ENCODE measurements at places on chromosomes 2 and 18.

DNA sequence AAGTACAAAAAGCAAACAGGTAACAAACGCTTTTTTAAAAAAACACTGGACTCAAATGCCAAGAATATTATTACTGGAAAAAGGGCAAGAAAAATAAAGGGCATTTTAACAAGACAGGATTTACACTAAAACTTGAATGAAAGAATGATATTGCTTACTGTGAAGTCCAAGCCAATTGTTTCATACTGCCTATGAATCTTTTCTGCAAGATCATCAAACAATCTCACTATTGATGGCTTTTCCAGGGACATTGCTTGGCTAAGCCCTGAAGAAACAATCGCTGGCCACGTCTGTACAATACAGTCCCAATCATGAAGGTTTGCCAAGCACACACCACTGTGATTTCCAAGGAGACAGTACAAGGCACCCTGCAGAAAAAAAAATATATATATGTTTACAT lies 41.4 kb upstream of the GPR75 start:
- DNase-seq = no peak

DNA sequence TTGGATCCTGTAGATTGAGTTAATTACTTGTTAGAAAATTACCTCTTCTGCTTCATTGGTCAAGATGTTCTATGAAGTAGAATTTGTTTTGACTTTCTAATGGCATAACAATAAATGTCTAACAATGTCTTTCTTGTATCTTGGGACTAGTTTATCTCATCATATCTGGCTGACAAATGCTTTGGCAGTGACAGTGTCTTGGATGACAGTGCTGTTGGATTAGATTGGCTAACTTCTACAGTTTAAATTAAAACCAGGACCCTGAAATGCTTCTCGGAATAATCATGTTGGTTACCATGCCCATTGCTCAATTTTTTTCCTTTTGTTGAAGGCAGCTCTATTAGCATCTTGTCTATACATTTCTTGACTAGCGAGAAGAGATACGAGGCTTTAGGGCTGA lies 176.9 kb downstream of the PARD3B start:
- DNase-seq = no peak

- no peak for DNase-seq
These were observed 41.1 kb downstream of the ACOXL start for GRCh38 chr2:110773401-110773921.

DNA sequence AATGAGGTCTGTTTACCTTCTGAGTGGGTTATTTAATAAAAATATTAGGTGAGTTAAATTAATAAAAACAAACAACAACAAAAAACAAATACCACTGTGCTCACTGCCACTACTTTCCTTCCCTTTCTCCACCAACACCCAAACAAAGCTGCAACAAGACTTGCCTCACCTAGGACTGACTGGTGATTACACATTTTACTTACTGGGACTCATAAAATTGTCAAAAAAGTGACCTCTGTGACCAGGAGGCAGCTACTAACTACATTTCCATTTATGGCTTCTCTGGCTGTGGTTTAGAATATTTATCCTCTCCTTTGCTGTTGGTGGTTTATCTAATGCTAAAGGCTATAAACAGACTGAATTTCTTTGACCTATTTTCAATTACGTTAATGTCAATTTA lies 39.8 kb downstream of the EFEMP1 start:
- DNase-seq = no peak

- DNase-seq = no peak
These were observed 20.4 kb downstream of the UBXN4 start for GRCh38 chr2:135762022-135762421.

DNA sequence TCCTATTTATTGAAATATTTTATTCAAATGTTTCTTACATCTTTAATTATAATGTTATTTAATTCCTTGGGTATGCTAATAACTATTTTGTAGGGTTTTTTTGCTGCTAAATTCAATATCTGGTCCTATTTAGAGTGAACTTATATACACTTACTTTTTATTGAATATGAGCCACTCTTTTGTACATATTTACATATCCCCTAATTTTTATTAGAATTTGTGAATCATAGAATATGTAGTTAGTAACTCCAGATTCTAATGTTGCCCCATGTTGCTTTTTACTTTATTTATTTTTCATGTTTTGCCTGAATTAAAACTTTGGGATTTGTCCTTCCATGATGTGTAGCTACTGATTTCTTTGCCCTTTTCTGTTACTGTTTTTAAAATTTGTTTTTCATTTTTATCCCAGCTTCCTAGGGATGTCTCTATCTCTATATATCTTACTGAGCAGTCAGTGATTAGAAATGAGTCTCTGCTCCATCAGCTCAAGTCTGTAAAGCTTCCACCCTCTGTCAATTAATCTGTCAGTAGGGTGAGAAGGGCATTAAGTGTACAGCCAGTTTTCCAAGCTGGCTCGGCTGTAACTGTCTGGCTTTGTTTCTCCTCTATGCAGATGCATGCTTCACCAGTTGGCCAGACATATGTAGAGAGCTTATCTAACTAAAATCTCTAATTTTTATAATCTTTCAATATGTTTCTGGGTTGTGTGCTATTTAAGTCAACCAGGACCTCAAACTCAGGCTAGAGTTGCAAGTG lies 256.9 kb downstream of the CDH19 start:
- no peak for DNase-seq

- DNase-seq = no peak
These were observed 298.9 kb downstream of the DSEL start for GRCh38 chr18:67217551-67218166.

DNA sequence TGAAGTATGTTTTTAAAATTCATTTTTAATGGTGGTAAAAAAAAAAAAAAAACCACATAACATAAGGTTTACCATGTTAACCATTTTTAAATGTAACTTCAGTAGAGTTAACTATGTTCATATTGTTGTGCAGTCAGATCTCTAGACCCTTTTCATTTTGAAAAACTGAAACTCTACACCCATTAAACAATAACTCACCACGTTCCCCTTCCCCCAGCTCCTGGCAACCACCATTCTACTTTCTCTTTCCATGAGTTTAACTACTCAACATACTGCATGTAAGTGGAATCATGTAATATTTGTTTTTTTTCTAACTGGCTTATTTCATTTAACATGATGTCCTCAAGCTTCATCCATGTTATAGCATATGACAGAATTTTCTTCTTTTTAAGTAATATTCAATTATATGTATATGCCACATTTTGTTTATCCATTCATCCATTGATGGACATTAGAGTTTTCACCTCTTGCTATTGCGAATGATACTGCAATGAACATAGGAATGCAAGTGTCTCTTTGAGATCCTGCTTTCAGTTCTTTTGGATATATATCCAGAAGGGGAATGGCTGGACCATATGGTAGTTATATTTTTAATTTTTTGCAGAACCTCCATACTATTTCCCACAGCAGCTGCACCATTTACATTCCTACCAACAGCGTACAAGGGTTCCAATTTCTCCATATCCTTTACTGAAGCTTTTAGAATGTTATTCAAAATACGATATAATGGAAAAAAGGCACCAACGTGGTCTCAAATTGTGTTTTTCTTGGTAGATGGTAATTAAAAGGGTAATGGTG lies 91.0 kb downstream of the SPTBN1 start:
- DNase-seq = no peak

DNA sequence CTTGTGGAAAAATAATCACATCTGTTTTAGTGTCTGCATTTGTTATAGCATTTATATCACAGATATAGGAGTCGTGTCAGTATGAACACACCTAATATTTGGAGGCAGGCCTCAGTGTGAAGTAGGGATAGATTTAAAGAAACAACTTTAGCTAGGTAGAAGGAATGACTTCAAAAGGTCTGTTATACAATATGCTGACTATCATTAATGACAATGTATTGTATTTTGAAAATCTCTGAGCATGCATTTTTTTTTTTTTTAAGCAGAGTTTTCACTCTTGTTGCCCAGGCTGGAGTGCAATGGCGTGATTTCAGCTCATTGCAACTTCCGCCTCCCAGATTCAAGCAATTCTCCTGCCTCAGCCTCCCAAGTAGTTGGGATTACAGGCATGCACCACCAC lies 248.3 kb downstream of the EN1 start:
- DNase-seq = no peak

- no peak for DNase-seq
These were observed 6.7 kb downstream of the NPPC start for GRCh38 chr2:231919341-231920035.

- no peak for DNase-seq
These were observed 286.5 kb upstream of the SLC14A2 start for GRCh38 chr18:45328811-45329210.

DNA sequence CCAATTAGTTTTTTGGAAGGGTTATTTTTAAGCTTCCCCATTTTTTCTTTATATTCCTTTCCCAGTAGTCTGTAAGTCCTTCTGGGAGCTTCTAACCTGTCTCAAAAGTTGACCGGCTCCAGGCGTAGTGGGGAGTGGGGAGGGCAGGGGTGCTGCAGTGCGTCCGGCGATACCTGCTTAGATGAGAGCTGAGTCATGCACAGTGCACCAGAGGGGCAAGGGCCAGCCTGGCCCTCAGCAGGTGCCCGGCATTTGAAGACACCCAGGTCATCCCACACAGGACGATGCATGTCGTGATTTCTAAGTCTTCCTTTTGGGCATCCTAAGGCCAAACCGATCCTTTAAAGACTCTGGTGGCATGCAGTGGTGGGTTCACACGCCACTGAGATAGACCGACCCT lies 73.4 kb downstream of the TPO start:
- no peak for DNase-seq

- no peak for DNase-seq
These were observed 80.2 kb downstream of the NDUFA10 start for GRCh38 chr2:239944694-239945551.

- DNase-seq = no peak
These were observed 278.5 kb upstream of the HNRNPA3 start for GRCh38 chr2:176934131-176934530.

DNA sequence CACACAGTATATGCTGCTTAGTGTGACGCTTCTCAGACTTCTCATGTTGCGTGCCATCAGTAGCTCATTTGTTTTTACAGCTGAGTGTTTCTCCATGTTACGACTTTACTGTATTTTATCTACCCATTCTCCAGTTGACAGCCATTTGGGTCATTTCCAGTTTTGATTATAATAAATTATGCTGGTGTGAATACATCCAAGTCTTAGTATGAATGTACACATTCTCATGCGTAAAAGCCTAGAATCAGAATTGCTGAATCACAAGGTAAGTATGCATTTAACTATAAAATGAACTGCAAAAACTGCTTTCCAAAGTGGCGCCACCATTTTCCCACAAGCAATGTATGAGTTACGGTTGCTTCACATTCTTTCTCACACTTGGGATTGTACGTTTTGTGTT lies 184.2 kb upstream of the SLC35G4 start:
- no peak for DNase-seq

DNA sequence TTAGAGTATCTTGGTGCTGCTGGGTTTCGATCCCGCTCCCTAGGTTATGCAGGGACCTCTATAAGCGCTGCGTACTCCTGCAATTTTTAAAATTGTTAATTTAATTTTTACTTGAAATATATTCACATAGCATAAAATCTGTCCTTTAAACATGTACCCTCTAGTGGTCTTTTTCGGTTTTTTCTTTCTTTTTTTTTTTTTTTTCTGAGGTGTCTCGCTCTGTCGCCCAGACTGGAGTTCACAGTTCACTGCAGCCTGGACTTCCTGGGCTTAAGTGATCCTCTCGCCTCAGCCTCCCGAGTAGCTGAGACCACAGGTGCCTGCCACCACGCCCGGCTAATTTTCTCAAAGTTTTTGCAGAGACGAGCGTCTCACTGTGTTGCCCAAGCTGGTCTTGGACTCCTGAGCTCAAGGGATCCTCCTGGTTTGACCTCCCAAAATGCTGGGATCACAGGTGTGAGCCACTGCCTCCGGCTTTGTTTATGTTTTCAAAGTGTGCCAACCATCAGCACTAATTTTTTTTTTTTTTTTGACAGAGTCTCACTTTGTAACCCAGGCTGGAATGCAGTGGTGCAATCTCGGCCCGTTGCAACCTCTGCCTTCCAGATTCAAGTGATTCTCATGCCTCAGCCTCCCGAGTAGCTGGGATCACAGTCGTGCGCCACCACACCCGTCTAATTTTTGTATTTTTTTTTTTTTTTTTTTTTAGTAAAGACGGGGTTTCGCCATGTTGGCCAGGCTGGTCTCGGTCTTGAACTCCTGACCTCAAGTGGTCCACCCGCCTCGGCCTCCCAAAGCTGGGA lies 585 bp upstream of the MOB1A start:
- DNase-seq = no peak

DNA sequence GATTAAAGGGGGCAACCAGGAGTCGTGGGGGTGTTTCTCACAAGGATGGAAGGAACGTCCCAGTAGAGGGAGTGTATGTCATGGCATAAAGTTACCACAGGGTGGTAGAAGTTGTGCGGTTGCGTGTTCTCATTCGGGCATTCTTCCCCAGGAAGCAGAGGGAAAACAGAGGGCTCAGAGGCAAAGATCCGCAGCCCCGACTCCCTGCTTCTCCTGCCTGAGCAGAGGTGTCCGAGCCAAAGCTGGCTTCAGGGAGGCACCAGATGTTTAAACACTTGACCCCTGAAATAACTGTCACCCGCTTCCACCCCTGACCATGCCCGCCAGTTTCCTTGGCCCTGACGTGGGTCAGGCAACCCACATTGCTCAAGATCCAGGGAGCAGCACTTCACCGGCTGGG lies 83.7 kb downstream of the EN1 start:
- no peak for DNase-seq

DNA sequence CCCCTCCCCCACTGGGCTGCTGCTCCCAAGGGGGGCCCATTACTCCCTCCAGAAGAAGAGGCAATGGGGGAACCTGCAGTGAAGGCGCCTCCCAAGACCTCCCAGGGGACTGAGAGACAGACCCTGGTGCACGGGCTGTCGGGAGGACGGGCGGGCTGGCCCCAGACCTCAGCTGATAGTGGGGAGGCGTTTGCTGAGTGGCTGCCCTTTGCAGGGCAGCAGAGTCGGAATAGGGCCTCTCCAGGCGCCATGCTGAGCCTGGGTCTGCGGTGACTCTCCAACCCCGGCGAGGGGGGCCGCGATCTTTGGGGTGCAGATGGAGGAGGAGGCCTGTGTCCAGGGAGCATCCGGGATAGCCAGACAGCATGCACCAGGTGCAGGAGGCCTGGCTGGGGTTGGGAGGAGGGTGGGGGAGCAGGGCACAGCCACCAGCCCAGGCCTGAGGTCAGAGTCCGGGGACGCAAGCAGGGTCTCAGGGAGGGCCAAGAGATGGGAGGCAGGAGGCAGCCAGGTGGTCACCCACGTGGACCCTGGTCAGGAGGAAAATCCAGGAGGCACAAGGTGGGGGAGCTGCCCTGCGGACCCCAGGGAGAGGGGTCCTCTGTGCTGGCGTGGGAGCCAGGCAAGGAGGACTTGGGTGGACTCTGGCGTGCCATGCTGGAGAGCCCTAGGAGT lies 11.0 kb downstream of the CROCC2 start:
- DNase-seq = no peak

DNA sequence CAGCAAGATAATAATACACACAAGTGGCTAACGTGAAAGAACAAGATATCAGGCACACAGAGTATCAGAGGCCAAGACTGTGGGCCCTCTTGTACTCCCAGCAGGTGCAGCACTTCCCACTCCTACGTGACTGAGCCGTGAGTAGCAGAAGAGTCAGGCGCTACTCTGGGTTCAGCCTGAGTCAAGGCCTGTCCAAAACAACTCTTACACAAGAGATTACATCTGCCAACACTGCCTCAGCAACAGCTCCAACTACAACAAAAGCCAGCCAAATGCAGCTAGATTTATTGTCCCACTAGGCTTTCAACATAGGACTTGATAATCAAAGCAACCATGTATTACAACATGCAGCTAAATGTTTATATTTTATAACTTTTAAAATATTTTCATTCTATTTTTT lies 56.2 kb downstream of the ITSN2 start:
- DNase-seq = no peak
